ENCODE measurements at places on chromosomes 7 and 10.
A peak's percentile ranks its signal among the peaks of the same experiment; 100 is the strongest.

- no peak for DNase-seq
Observed at GRCh38 chr7:48964074-48964473, 39.7 kb downstream of the CDC14C start.

GRCh38 chr7:87875151-87876039 lies 765 bp downstream of the SLC25A40 start:
- no peak for DNase-seq

GRCh38 chr7:129184981-129185670 lies 3.3 kb upstream of the SMO start:
- DNase-seq: no peak

DNA sequence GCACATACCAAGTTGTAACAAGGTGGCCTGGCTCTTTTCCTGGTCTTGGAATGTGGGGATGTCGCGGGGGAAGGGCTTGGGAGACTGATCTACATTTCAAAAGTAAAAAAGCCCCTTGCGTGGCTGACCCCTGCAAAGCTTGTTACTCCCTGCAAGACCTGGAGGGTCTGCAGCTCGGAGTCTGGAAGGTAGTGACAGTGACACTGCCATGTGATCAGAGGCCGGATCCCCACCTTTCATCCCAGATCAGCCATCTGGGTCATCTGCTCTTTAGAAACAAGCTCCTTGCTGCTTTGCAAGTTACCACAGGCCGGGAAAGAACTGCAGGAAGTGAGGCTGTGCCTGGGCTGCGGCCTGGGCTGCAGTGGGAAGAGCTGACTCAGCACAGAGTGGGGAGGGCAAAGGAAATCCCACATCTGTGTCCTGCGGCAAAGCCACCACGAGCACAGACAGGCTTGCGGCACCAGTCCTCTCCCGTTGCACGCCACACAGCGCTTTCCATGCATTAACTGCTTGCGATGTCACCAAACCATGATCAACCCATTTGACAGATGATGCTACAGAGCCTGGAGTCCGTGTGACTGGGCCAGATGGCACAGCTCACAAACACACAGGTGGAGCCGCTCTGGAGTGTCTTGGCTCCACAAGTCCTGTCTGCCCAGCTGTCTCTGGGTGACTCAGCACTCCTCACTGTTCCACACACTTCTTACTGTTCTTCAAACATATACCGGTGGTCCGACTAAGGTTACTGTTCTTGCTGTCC lies 97.7 kb downstream of the SH3PXD2A start:
- DNase-seq: peak; percentile 33

DNA sequence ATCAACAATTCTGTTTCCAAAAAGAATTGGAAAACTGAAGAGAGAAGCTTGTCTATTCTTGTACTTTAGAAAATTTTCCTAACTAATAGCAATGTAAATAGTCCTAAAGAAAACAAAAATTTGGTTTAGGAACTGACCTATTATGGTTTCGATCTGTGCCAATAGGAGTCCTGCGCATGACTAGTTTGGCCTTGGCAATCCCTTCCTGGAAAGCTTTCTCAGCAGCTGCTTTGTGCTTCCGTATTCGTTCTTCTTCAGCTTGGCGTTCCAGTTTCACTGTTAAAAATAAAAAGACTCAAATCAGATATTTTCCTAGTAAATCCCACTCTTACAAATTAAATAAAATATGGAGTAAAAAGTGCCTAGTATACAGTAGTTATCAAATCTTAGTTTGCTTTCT lies 36.6 kb downstream of the FZD9 start:
- DNase-seq: no peak

- no peak for DNase-seq
Observed at GRCh38 chr7:114832906-114833595, 88.8 kb upstream of the MDFIC start.

GRCh38 chr7:63899691-63900393 lies 98.8 kb upstream of the ZNF722 start:
- peak; percentile 53 for DNase-seq

- no peak for DNase-seq
Observed at GRCh38 chr7:102849079-102849478, 63.7 kb upstream of the LRRC17 start.

- DNase-seq: no peak
Observed at GRCh38 chr10:86254526-86255174, 111.9 kb downstream of the GRID1 start.

DNA sequence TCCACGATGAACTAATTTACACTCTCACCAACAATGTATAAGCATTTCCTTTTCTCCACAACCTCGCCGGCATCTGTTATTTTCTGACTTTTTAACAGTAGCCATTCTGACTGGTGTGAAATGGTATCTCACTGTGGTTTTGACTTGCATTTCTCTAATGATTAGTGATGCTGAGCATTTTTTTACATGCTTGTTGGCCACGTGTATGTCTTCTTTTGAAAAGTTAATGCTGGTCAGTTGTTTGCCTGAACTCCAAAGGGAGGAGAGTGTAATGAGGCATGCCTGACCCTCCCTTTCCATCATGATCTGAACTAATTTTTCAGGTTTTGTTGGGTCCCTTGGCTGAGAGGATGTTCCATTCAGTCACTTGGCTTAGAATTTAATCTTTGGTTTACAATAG lies 50.7 kb upstream of the SVIL start:
- DNase-seq: no peak

- DNase-seq: no peak
Observed at GRCh38 chr10:49382826-49383225, 13.1 kb downstream of the DRGX start.

DNA sequence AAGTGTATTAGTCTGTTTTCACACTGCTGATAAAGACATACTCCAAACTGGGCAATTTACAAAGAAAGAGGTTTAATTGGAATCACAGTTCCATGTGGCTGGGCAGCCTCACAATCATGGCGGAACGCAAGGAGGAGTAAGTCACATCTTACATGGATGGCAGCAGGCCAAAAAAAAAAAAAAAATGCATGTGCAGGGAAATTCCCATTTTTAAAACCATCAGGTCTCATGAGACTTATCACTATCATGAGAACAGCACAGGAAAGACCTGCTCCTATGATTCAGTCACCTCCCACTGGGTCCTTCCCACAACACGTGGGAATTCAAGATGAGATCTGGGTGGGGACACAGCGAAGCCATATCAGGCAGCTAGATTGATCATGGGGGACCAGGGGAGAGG lies 136.8 kb downstream of the EXOC4 start:
- no peak for DNase-seq

DNA sequence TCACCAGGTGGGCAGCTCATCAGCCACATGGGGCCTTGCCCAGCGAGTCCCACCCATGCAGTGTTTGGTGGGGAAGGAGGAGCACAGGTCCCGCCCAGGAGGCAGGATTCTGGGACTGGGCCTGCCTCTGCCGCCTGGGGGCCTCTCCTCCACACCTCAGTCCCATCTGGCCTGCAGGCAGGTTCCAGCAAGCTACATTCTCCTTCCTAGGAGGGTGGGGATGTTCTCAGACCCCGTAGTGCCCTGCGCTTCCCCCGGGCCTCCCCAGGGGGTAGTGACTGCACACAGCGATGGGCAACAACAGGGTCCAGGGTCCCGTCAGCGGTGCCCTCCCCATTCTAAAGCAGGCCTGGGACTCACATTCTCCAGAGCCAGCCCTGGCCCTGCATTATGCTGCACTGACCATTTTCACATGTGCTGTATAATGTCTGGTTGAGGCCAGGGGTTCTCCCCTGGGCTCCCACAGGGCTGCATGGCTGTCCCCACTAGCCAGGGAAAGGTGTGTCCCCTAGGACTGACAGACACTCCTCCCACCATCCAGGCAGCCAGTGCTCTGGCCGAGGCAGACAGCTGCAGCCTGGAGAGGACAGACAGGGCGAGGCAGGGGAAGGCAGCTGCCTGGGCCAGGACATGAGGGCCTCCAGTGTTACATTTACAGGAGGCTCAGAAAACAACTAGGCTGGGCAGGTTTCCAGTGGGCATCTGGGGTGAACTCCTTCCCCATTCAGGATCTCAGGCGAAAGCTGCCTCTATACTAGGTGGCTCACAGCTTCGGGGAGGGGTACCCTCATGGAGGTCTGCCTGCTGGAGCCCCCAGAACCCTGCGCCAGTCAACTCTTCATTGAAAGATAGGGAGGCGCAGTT lies 9.3 kb downstream of the RASGEF1A start:
- DNase-seq: no peak

DNA sequence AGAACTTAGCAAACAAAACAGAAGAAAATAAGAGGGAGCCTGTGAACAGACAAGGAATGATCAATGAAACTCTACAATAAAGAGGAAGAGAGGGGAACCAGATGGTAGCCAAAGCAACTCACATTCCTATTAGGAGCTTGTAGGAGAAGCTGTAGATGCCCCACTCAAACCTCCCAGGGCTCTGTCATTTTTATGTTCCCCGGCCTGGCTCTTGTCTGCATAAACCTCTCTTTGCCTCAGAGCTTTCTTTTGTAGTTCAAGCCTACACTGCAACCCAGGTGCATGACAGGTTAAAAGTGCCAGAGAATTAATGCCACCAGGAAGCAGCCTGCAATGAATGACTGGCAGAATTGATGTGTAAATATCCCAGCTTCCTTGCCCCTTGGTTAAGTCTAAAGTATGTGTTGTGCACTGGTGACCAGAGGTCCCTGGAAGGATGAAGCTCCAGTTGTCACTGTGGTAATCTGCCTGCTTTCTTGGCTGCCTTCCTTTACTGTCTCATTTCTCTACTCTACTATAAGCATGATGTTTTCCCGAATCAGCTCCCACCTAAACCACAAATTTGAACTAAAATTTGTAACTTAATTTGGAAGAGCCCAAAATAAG lies 40.4 kb downstream of the HDAC9 start:
- no peak for DNase-seq

DNA sequence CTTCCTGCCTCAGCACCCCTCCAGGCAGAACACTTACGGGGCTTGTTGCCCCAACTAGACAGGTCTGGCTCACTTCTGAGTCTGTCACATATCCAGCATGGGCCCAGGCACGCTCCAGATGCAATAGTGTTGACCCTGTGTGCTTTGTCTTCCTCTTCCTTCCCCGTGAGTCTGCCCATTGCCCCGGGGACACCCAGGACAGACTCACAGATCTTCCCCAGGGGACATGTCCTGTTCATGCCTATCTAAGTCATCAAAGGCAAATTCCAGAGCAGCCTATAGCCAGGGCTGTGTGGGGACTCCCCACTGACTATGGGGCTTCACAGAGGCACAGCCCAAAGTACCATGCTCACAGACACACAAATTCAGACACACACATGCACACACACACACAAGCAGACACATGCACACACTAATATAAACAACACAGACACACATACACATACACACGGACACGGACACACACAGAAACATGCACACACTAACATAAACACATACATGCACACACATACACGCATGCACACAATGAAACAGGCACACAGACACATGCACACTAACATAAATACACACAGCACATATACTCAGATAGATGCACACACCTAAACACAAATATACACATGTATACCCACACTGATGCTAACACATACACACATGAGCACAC lies 175.8 kb downstream of the KCNMA1 start:
- DNase-seq: no peak

GRCh38 chr7:30658479-30659074 lies 23.7 kb downstream of the CRHR2 start:
- no peak for DNase-seq

DNA sequence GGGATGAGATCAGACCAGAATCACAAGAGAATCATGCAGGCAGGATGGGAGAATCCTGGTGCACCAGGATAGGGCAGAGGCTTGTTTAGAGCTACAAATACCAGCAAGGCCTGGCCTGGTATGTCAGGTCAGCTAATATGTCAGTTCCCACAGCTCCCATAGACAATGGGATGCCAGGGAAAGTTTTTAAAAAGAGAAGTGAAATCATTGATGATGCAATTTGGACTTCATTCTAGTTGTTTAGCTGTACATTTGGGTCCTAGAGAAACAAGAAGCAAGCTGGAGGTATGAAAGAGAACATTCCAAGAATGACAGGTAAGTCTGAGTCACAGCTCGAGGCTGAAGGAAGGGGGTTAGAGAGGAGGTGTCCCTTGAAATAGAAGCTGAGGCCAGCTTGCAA lies 45.2 kb downstream of the GPR141 start:
- DNase-seq: no peak

DNA sequence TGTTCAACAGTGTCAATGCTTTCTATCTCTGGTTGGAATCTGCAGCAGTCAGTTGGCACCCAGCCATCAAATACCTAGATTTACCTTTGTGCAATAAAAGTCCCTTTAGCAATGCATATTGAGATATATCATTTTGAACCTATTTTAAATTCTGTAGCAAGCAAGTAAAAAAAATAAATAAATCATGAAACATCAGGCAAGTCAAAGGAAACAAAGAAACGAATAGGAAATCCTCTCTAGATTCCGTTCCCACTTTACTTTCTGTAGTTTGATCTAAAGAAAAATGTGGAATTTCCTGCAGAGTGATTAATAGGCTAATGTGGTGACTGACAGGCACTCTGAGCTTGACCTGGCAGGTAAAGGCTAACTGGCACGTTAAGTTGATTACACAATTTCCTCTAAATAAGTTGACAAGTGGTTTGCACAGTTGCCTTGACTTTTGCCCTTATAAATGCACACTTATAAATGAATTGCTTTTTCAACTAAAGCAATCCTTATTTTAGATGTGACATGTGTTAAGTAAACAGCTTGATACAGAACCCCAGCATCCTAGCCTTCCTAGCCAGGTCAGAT lies 208.1 kb upstream of the TCF7L2 start:
- no peak for DNase-seq

- no peak for DNase-seq
Observed at GRCh38 chr7:158956805-158957509, 100.6 kb downstream of the DYNC2I1 start.

GRCh38 chr7:43461349-43462024 lies 121.4 kb upstream of the STK17A start:
- no peak for DNase-seq

DNA sequence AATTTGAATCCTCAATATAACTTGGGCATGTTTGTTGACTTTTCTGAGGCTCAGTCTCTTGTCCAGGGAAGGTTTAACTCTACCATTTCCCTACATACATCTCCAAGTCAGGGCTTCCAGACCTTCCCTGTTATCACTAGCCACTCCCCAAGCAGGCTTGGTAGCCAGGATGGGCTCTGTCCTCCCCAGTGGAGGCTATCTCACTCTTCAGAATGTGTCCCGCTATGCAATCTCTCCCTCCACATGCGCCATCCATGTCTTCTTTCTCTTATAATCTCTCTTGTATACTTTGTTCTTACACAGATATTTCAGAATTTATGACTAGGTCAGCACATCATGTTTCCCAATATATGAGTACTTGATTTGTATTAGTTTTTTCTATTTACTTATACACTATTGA lies 310.4 kb downstream of the HGF start:
- no peak for DNase-seq
